T-helper 1 cell (primary cell): ENCODE measurements at places on chromosomes 2 and 18.

DNA sequence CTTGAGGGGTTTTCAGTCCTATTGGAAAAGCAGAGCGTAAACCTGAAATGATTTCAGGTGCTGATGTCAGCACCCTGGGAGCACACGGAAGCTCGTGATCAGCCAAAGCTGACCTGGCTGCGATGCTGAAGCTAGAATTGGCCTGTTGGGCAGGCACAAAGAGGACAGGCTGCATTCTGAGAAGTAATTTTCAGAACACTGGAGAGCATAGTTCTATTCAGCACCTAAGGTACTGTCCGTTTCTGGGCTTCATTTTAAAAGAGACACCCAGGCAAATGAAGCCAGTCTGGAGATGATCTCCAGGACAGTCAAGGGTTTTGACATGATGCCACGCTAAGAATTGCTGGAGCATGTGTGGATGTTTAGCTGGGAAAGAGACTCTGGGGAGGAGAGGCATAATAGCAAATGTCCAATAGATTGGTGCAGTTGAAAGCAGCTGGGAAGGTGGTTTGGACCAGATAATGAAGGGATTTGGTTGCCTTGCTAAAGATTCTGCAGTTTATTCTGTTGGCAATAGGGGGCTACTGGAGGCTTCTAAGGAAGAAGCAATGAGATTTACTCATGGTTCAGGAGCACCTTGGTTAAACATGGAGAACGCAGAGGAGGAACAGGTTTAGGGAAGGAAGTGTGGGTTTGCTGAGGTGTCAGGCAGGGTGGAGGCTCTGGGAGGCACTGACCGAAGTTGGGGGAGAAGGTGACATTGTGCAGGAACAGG lies 86.6 kb downstream of the ACOXL start:
- no peak for DNase-seq

DNA sequence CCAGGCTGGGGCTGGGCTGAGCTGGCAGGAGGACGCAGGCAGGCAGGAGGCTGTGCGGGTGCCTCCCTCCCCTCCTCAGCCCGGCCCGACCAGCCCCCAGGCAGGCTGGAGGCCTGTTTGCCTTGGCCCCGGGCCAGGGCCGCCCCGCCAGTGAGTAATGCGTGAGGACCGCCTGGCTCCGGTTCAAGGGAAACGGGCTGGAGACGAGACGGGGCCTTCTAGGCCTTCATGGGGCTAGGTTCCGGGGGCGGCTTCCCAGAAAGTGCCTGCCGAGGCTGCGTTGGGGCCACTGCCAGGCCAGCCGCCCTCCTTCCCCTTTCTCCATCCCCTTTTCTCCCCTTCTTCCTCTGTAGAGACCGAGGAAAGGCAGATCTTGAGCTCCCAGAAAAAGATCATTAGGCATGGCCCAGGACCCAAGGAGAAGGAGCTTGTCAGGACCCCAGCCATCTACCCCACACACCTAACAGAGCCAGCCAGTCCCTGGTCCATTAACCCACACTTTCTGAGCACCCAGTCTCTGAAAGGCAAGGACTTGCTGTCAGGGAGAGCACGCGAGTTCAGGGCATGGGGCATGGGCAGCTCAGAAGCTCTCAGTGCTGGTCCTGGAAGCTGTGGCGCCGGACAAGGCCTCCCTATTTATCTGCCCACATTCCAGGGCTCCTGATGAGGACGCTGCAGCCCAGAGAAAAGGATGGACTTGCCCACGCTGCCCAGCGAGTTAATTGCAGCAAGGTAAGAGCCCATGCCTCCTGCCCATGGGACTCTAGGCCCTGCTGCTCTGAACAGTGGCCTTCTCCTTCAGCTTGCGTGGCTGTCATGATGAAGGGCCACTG lies 48.5 kb downstream of the SMAD7 start:
- DNase-seq, result no peak

- DNase-seq, result no peak
These were observed 71.6 kb downstream of the ACTR2 start for GRCh38 chr2:65299246-65299645.

GRCh38 chr2:140200764-140201163 lies 1420.6 kb upstream of the NXPH2 start:
- DNase-seq, result no peak

DNA sequence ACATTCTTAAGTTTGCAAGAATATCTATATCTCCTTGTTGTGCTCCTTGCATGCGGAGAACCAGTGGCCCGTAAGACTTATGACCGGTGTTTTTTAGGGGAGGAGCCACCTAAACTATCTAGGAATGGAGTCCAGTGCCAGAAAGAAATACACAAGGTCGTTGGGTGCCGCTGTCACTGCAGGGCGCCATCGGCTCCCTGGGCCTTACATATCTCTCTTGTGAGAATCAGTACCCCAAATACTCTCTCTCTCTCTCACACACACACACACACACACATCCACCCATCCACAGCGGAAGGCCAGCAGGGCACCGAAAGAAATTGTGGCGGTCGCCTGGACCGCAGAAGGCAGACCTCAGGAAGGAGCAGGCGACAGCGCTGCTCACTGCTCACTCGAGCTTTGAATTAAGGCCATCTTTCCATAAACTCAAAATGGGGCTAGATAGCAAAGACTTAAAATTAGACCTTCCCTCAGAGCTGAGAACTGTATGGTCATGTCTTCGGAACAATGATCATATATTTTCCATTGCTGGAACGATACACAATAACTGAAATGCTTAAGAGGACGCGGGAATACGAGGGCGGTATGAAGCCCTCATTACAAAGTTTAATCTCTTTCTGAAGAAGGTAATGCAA lies 10.4 kb downstream of the NR4A2 start:
- DNase-seq, result no peak

GRCh38 chr2:227325839-227326195 lies 766 bp downstream of the MFF start:
- DNase-seq, result no peak

- no peak for DNase-seq
These were observed 1712.8 kb upstream of the TMEFF2 start for GRCh38 chr2:193907561-193907960.

DNA sequence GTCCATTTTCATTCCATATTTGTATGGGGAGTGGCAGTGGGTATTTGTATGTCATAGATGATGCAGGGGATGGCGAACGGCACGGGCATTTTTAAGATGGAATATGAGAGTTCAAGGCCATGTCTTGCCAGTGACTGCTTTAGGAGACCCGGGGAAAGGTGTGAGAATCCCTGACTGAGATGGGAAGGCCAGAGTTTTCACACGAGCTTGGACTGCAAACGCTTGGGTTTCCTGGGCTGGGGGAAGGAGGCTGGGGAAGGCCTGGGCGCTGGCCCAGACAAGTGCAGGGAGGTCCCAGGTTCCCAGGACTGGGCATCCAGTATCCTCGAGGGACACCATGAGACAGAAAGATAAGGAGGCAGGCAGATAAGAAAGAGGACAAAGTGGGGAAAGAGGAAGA lies 35.2 kb downstream of the CNGA3 start:
- DNase-seq, result no peak

- no peak for DNase-seq
These were observed 1072.5 kb downstream of the SUCLG1 start for GRCh38 chr2:83386549-83386948.

DNA sequence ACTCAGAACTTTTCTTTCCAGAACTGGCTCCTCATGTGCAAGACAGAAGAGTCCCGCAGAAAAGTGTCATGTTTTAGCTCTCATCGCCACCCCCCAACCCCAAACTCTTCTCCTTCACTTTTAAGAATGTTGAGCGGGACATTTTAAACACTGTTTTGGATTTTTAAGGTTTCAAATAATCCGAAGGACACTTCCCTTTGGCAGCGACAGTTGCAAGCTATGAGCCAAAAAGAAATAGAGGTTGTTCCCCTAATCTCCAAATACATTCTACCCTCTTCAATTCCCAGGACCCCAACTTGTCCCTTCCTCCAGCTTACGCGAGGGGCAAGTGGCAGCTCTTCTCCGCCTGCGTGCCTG lies 678 bp upstream of the UBE2E3 start:
- DNase-seq, result no peak

DNA sequence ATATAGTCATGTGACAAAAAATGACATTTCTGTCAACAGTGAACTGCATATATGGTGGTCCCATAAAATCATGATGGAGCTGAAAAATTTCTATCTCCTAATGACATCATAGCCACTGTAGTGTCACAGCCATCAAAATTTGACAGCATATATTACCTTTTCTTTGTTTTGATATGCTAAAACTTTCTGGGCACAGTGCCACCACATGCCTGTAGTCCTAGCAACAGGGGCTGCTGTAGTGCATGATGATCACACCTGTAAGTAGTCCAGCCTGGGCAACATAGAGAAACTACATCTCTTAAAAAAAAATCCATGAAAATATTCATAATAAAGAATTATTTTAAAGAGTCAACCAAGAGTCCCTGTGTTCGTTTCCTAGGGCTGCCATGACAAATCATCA lies 155.5 kb upstream of the SERTAD2 start:
- DNase-seq, result no peak

- DNase-seq, result no peak
These were observed 34.5 kb upstream of the TBC1D8 start for GRCh38 chr2:101185656-101186055.

- DNase-seq, result no peak
These were observed 219.6 kb downstream of the ETAA1 start for GRCh38 chr2:67616749-67617148.

GRCh38 chr2:45170191-45171135 lies 161.2 kb upstream of the SIX2 start:
- DNase-seq, result no peak

- DNase-seq, result no peak
These were observed 118.1 kb upstream of the MAP2 start for GRCh38 chr2:209305746-209306196.

DNA sequence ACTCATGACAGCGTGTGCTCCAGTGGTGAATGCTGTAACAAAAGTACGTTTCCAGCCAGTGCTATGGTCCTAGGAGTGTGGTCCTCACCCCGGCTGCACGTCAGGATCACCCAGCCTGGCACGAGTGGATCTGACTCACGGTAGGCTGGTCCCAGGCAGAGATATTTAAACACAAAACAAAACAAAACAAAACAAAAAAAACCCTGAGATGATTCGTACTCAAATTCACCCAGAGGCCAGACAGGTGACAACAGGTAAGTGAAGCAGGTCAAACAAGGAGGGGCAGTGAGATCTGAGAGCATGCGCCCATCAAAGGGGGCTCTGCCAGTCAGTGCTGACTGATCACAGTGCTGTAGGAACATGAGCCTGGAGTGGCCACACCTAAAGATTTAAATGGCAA lies 43.2 kb downstream of the C2orf76 start:
- no peak for DNase-seq

DNA sequence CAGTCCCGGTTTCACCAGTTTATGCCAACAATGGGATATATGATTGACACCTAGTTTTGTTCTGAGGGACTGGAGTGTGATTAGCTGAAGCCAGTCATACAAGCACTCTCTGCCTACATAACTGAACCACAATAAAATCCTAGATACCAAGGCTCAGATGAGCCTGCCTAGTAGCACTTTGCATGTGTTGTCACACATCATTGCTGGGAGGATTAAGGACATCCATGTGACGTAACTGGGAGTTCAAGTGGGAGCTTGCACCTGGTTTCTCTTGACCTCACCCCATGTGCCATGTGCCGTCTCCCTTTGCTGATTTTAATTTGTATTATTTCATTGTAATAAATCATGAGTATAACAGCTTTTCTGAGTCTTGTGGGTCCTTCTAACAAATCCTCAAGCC lies 90.3 kb downstream of the TMEM163 start:
- DNase-seq, result no peak

GRCh38 chr2:148565272-148565894 lies 79.2 kb upstream of the EPC2 start:
- DNase-seq, result no peak

DNA sequence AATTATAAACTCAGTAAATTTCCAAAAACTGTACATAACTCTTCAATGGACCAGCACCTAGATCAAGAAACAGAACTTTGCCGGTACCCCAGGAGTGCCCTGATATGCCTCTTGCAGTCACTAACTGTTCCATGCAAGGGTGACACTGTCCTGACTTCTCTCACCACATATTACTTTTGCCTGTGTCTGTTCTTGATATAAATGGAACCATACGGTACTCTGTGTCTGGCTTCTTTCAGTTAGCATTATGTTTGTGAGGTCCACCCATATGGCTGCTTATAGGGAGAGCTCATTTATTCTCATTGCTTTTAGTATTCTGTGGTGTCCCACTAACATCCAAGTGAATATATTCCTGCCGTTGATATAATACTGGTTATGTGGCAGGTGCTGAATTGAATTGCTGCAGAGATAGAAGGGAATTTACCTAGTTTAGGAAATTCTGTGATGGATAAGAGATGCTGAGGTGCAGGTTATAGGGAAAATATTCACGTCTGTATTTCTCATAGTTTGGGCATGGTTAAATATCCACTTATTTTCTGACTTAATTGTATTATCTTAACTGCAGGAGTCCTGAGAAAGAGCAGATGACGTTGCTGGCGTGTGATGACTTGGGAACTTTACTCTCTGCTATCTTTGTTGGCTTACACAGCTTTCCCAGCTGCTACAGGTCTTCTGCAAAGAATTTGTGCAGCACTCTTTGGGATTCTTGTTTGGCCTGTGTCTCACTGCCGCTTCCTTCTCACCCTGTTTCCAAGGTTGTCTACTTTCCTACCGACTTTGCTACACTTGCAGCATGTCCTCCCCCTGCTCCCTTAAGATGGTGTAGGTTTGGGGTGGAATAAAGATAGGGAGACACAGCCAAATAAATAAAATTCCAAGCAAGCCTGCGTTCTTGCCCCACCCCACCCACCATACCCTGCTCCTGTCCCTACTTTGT lies 107.9 kb downstream of the MAP4K4 start:
- DNase-seq, result no peak
